ENCODE measurements at places on chromosomes 12 and 14. TPM values are rescaled to one million over a fixed set of nuclear protein-coding genes. Genes with fewer than 3 reads are reported as not detected.

Gene CCDC177
- not detected for total RNA-seq

Gene RBM23
- 96.2 TPM for total RNA-seq

Gene TAC3
- not detected for total RNA-seq

Gene SERPINA3
- total RNA-seq = 4.0 TPM

Gene PSMA3
- 94.4 TPM for total RNA-seq

Gene FGF6
- total RNA-seq = not detected

GRCh38 chr12:2384533-2385351 lies 332.0 kb downstream of the CACNA1C start:
- DNase-seq = no peak

DNA sequence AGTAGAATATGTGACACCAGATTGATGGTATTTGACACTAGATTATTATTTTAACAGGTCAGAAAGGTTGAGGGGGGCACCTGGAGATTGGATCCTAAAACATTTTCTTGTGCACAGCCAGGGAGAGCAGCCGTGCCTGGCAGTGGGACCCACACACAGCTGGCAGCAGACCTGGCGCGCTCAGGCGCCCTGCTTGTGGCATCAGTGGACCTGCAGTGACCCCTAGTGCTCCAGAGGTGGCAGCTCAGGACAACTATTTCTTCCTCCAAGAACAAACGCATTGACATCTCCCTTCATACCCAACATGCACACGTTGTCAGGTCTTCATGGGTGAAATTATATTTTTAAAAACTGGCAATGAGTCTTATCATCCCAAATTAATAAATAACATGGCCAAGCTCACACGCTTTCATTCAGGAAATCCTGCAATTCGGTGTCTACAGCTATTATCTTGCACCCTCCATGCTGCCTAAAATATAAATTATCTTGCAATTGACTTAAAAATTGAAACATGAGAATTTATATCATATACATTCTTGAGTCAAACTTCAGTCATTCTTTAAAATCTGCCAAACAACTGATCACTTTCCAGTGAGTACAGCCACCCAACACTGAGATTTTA lies 7.7 kb upstream of the TMEM132D start:
- no peak for DNase-seq

DNA sequence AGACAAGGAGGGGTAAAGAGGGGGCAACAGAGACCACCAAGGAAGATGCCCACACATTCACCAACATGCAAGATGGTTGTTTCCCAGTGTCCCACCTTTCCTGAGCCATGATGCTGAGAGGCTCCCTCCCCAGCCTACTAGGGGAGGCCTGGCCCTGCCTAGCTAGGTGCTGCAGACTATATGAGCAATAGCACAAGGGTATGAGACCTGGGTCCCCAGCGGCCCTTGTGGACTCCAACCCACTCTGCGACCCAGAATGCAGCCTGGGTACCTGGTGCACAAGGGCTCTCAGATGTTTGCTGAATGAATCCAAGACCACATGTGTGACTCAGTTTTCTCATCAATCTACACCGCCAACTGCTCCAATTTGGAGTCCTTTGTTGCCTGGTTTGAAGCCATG lies 13.9 kb downstream of the TGFB3 start:
- no peak for DNase-seq

DNA sequence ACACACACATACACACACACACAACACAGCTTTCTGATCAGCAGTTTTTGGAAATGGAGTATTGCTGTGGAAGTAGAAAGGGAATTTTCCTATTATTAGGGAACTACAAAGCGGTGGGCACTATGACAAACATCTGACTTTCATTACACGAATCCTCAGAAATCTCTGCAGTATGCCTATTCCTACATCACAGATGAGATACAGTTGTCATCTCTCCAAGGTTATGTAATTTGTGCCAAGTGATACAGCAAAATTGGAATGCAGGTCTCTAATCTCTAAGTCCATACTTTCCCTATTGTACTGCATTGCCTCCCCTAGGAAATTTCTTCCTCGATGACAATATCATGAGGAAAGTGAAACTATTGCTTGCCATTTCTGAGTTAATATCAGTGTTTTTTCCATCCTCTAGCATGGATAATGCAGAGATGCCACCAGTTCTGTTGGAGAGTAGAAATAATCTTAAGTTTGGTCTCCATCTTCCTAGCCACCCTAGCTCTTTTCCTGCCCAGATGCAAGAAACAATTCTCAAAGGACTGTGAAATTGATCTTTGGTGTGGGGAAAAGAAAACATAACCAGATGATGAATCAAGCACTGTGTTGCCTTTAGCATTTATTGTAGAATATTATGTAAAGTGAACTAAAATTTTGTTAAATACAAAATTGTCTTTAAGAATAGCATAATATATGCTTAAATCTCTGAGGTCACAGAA lies 94.7 kb downstream of the ERGIC2 start:
- DNase-seq = no peak

DNA sequence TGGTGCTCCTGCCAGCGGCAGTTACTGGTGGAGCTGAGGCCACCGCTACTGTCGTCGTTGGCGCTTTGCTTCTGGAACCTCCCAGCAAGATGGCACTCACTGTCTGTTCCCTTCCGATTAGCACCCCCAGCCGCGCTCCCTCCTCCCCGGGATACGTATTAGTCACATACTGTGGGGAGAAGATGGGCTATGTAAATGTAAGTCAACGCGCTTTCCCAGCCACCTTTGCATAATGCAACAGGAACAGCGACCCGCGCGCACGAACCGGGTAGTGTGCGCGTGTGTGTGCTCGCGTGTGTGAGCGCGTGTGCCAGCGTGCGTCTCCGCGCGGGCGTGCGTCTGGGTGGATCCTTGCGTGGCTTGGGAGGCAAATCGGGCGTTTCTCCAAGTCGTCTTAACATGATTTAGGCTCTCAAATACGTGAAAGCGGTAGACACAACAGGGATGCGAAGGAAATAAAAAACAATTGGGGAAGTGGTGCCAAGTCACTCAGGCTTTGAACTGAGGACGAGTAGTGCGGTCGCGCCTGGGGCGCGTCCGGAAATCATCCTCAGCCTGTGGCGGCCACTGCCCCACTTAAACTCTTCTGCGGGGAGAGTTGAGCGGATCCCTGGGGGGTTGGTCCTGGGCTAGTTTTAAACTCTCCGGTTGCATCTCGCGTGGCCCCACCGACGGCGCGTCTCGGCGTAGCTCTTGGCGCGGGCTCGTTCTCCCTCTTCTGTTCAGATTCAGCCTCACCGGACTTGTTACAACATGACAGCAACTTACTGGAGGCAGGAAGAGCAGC lies 1.8 kb downstream of the FLRT2 start:
- no peak for DNase-seq

DNA sequence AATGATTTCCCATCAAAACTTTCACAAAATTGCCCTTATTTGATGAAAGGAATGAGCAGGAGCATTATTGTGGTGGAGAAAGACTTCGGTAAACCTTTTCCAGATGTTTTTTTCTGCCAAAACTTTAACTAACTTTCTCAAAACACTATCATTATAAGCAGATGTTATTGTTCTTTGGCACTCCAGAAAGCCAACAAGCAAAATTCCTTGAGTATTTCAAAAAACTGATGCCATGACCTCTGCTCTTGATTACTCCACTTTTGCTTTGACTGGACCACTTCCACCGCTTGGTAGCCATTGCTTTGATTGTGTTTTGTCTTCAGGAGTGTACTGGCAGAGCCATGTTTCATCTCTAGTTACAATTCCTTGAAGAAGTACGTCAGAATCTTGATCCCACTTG lies 29.7 kb upstream of the RAB21 start:
- DNase-seq = no peak
